ENCODE measurements at places on chromosomes 5 and 9.

DNA sequence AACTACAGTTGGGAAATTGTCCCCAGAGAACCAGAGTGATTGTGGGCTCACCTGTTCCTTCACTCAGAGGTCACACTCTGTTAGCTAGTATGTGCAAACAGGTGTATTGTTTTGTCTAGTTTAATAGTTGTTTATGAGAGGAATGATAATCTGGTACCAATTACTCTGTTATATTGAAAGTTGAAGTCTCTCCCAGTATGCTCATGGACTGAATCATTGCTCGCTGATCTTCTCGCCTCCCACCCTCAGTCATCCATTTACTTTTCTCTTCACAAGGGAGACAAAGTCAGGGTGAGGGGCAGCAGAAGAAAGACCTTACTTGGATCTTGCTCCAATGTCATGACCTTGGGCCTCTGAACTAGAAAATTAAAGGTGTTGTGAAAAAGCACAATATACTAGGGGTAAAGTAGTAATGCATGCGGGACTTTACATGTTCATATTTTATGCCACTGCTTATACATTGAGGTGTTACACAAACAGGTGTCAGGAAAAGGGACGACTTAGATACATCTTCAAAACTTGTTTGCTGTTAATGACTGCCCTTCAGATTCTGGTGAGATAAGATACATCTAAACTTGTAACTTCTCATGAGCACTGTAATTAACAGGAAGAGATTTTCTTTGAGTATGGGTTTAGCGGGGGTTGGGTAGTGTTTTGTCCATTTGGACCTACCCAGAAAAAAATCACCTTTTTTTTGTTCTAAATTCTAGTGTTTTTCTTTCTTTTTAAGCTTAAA lies 36.9 kb downstream of the LNPEP start:
- no peak for DNase-seq

- DNase-seq = no peak
Measured at GRCh38 chr9:101620452-101620851, 25.7 kb upstream of the PPP3R2 start.

GRCh38 chr5:102231693-102232619 lies 64.1 kb downstream of the SLCO4C1 start:
- no peak for DNase-seq

- DNase-seq = no peak
Measured at GRCh38 chr5:131068893-131069643, 96.0 kb downstream of the HINT1 start.
